ENCODE measurements at places on chromosomes 16 and 17.

- peak; percentile 86 for DNase-seq
Observed at GRCh38 chr16:3182608-3183444, 5.2 kb upstream of the OR1F1 start.

GRCh38 chr17:44374306-44375195, 10.9 kb upstream of the FAM171A2 start:
- DNase-seq: no peak

- no peak for DNase-seq
Observed at GRCh38 chr17:30344283-30345088, 10.6 kb upstream of the TMIGD1 start.

- DNase-seq: no peak
Observed at GRCh38 chr16:9706217-9706836, 475.9 kb downstream of the GRIN2A start.

DNA sequence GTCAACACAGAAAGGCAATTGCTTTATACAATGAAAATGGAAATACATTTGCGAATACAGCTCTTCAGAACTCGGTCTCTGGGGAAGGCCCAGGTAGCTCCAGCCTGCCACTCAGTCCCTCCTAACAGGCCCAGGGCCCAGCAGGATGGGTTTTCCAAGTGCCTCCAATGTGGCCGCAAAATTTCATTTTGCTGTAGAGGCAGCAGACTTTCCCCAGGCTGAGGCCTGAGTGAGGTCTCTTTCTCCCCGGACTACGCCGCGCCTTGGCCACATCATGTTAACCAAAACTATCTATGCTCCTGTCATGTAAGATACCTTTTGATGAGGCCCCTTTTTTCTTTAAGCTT, 606.0 kb upstream of the SALL1 start:
- no peak for DNase-seq

DNA sequence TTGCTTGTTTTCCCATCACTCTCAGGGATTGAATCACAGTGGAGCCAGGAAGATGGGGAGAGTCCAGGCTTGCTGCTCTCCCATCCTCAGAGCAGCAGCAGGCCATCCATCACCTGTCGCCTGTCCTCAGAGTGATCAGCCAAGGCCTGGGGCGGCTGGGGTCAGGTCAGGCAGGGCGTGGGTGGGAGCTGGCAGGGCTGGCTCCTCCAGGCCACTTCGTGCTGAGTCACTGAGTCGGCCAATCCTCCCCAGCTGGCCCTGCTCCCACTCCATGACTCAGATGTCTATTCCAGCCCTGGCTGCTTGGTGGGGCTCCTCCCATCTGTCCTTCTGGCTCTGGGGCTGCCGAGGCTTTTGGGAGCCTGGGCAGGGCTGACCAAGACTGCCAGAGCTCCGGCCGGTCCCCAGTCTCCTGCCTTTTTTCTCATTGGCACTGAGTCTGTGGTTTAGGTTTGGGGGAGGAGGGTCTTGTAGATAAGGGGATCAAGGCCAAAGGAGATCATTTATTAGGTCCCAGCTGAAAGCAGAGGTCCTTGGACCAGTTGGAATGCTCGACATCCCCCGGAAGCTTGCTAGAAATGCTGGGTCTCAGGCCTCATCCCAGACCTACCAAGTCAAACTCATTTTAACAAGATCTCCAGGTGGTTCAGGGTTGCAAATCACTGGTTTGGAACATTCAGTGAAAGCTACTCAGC, 72.7 kb downstream of the ABCC1 start:
- no peak for DNase-seq

DNA sequence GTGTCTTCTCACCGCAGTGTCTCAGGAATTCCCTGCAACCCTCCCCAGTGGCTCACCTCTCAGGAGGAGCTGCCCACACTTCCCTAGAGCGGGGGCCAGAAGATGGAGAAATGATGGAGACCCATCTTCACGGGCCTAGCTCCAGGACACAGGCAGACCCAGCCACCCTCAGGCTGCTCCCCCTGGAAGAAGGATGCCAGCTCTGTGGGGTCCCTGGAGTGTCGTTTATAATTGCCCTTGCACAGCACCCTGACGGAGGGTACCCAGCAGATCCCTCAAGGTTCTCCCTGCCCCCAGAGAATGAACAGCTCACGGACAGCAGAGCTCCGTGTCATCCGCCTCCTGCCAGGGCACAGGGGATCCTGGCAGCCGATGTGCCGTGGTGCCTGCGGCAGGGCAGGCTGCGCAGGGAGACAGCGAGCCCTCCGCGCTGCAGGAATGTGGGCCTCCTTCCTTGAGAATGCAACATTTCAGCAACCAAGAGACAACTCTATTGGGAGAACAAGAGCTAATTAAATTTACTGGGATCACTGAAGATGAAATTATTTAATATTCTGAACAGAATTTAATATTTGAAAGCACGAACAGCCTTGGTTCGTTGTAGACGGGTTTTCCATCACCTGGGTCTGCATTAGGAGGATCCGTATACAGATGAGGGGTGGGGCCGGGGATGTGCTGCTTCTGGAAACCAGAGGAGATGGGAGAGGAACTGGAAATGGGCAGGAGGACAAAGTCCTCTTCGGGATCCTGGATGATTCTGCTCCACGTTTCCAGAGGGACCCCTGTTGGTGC, 21.0 kb upstream of the RBFOX3 start:
- no peak for DNase-seq

DNA sequence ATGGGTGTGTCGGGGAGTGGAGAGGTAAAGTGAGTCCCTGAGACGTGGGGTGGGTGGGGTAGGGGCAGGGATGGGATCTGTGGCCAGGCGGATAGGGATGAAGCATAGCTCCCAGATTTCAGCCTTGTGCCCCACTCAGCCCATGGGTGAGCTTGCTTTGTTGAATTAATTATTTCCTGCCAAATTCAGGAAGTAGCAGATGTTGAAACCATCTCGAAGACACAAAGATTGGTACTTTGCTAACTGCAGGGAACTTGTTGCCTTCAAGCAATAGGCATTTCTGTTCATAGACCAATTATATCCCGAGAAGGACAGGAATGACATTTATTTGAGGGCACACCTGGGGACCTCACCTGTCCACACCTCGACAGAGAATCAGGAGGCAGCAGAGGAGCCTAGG, 11.0 kb upstream of the C16orf74 start:
- DNase-seq: no peak

DNA sequence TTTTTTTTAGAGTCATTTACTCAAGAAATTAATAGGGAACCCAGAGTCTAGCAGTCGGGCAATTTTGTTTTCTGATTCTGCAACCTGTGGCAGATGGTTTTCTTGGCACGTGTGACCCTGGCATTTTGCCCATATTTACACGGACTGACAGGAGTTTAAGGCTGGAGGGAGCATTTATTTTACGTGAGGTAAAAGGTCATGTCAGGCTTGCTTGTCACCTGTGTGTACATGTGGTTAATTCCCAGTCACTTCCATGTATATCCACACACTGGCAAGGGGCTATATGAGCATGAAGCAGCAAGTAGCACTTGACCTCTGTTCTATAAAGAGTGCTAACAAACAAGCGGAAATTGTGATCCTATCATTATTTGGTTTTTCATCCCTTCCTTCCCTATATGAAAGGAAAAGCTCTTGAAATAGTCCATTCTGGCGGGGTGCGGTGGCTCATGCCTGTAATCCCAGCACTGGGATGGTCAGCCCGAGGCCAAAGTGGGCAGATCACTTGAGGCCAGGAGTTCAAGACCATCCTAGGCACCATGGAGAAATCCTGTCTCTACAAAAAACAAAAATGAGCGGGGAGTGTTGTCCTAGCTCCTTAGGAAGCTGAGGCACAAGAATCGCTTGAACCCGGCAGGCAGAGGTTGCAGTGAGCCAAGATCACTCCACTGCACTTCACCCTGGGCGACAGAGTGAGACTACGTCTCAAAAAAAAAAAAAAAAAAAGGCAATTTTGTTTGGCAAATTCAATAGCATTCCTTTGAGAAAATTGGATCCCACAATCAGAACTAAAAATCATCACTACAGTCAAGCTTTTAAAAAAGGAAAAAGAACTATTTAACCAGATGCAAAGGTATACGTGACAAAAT, 2.1 kb downstream of the SPAG9 start:
- DNase-seq: no peak

- no peak for DNase-seq
Observed at GRCh38 chr17:50203604-50204345, 2.3 kb upstream of the COL1A1 start.

All from activated CD4-positive, alpha-beta T cell treated with anti-CD3 and anti-CD28 coated beads for 48 hours (primary cell).